AG10803 (cell line): ENCODE measurements at places on chromosomes 1 and 21.

- peak; percentile 50 for DNase-seq
Observed at GRCh38 chr1:35532497-35533223, 24.5 kb downstream of the KIAA0319L start.

DNA sequence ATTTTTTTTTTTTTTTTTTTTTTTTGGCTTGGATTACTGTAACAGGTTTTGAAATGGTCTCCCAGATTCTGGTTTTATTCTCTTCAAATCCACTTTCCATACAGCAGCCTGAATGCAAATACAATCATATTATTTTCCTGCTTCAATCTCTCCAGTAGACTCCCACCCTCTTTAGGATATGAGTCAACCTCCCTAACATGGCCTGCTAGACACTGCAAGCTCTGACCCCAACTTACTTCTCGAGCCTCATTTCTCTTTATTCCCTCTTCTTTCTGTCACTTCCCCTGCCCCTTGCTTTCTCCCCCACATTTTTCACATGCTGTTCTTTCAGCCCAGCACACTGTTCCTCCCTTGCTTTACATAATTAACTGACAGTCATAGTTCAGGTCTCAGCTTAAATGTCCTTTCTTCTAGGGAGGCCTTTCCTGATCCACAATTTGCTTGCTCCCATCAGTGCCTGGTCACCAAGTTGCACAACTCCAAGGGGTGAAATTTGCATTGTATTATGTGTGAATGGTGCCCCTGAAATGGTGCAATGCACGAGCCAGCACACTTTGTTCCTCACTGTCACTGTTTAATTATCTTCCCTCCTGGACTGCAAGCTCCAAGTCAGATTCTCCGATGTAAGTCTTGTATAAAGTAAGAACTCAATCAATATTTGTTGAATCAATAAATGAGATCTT, 22.1 kb upstream of the IL19 start:
- DNase-seq = no peak

GRCh38 chr1:102897557-102897956, 210.8 kb downstream of the COL11A1 start:
- peak; percentile 76 for DNase-seq

- DNase-seq = no peak
Observed at GRCh38 chr1:181807251-181807650, 254.3 kb downstream of the ZNF648 start.

DNA sequence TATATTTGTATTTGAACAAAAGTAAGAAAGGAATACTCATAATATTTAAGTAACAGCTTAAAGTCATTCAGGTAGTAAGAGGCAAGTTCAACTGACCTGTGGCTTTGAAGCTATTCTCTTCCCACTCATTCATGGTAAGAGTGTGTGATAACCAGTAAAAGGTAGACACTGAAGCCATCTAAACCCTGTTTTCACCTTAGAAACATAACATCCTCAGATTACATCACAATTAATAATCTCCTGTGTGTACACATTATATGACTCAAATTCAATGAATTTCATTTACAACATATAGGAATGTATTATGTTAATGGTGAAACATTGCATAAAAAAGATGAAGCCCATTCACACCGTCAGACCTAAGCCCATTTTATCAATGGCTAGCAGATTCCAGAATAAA, 364.8 kb upstream of the SNX7 start:
- DNase-seq = no peak

GRCh38 chr1:245207056-245207638, 52.4 kb downstream of the KIF26B start:
- DNase-seq = no peak

GRCh38 chr1:160007577-160008200, 24.1 kb downstream of the PIGM start:
- DNase-seq = no peak

- DNase-seq = peak; percentile 56
Observed at GRCh38 chr1:214808845-214809460, 206.0 kb downstream of the CENPF start.

GRCh38 chr1:15160626-15161025, 7.1 kb downstream of the TMEM51 start:
- DNase-seq = no peak

DNA sequence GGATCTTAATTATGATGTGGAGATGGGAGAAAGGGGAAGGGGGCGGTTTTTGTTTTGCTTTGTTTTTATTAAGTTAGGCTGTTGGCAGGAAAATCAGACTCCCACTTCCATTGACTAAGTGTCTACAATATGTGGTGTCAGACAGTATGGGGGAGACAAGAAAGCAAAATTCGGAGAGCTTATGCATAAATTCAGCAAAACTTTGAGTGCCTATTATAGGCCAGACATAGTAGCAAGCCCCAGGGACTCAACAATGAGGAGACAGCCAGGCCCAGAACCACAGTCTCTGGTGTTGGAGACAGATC, 835 bp upstream of the TSPAN2 start:
- peak; percentile 41 for DNase-seq

DNA sequence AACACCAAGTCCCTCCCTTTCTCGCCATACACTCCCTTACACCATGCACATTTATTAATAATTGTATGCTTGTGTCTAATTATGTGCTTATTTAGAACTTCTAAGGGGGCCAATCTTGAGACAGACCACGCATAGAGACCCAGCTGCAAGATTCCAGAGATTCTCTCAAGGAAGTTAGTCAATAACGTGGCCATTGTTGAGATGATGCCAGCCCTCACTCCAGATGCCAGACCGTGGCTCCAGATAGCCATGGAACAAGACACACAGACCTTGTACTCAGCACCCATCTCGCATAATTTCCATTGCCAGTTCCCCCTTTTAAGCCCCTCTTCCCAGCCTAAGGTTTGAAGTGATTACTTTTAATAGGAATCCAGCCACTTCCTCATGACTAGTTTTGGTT, 62.4 kb downstream of the DIRAS3 start:
- peak; percentile 53 for DNase-seq

DNA sequence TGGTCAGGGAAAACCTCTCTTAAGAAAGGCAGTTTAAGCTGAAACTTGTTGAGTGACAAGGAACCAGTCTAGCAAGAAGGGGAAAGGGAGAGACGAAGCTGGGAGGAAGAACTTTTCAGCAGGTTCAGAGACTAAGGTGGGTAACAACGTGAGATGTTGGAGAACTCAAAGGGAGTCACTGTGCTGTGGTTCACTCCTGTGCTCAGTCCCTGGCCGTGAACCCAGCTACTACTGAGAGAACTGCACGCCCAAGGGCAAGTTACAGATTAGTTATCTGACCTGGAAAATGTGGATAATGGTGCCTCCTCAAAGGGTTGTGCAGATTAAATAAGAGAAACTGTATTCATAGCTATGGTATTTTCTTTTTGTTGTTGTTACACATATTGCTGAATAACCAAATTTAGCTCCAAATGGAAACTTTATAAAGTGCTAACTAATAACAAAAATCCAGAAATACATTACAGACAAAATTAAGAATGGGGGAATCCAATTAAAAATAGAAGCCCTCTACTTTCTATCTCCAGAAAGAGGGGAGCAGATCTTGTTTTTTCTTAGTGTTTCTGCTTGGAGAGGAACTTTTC, 2.9 kb downstream of the ZBTB40 start:
- no peak for DNase-seq

- no peak for DNase-seq
Observed at GRCh38 chr1:101697072-101697471, 299.7 kb downstream of the OLFM3 start.

DNA sequence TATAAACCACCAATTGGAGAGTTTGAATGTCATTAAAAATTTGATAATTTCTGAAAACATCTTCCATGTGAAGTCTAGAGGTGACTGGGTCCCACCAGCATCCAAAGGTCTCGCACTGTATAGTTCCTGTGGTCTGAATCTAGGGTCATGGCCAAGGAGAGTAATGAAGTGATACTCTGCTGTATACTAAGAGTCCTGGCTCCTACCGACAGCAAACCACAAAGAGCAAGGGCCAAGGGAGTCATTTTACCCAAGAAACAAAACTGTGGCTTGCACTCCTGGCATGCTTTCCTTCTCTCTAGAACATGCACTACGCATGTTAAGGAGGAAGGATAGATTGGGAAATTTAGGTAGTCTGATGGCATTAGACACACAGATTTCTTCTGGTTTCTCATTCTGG, 115.6 kb downstream of the BRINP2 start:
- peak; percentile 56 for DNase-seq

DNA sequence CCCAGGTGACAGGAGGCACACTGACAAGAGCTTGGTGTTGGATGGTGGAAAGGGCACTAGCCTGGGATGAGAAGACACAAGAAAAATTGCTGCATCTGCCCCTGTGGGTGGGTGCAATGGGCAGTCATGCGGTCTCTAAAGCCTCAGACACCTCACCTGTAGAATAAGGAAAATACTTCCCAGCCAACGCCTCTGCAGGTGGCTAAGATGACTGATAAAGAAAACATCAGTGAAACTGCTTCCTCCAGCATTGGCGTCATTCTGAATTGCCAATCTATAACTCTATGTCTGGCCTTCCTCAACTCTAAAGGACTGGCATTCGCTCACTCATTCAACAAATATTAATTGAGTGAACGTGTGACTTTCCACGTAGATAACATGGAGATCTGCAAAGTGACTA, 100.4 kb upstream of the F3 start:
- DNase-seq = no peak

DNA sequence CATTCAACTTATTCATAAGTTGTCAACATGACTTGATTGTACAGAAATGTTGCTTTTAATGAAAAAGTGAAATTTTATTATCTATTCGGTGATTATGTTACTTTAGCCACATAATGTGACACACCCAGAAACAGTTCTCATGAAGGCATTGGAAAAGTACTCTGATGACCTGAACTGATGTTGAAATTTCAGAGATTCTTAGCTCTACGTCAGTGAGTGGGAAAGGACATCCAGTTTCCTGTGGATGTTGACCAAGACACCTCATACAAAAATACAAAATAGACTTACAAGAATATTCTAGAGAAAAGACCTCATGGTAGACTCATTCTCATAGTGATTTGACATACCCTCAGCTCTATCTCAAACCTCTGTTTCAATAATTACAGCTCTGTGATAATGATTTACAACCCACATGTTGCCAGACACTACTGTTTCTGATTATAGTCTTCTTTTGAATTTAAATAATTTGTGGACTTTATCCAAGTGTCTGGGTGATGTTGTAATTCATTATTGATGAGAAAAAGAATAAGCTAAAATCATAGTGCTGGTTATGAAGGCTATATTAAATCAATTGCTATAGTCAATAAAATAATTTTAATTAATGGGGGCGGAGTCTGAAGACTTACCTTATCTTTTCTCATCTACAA, 37.3 kb downstream of the KCNK2 start:
- peak; percentile 78 for DNase-seq

GRCh38 chr1:116693759-116694480, 26.4 kb upstream of the IGSF3 start:
- peak; percentile 39 for DNase-seq

- DNase-seq = peak; percentile 41
Observed at GRCh38 chr1:68225781-68226180, 6.5 kb downstream of the WLS start.

DNA sequence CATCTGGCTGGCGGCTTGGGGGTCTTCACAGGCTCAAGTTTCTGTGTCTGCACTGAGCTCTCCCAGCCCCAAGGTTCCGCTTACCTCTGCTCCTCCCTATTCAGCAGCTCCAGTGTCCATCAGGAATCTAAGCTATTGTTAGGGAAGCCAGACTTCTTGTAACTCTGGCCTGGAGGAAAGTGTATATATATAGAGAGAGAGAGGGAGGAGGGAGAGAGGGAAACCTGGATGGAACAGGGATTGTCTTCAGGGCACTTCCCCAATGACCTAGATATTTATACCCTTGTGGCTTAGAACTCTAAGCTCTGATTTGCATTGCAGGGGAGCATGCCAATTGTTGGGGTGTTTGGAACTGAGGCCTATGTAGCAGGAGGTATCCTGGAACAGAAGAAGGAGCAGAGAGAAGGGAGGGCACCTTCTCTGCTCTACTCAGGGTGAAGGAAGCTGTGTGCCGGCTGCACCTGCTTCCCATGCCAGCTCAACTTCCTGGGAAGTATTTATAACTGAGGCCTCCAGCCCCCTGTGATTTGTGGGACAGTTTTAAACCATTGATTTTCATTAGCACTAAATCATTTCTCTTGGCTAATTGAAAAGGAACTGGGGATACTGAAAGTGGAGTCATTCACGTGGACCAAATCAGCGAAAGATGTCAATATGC, 70.9 kb downstream of the NAV1 start:
- DNase-seq = no peak

DNA sequence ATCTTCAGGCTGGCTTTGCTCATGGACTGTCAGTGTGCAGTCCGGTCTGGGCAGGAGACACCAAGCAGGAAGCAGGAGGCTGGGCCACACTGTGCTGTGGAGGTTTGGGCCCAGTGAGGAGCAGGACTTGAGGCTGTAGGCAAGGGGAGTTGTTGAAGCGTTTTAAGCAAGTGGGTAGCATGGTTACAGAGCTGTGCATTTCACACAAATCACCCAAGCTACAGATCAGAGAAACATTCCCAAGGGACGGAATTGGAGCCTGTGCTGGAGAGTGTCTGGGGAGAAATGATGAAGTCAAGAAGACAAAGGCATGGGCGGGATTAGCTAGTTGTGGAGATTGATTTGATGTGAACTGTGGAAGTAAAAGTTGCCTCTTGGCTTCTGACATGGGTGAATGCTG, 60.9 kb downstream of the KIF21B start:
- no peak for DNase-seq

DNA sequence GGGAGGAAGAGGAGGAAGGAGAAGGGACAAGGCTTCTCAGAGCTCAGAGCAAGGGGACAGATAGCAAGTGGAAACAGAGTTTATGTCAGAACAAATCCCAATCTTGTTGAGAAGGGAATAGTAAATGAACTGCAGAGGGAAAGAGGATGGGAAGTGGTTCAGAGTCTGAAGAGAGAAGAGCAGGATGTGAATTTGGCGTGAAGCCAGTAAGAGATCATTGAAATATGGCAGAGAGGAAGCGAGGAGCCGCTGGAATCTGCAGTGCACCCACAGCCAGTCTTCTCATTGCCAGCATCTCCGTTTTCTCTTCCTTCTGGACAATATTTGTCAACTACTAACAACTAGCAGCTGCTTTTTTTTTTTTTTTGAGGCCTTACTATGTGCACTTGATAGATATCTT, 19.1 kb downstream of the OLFML3 start:
- DNase-seq = peak; percentile 76
